ENCODE measurements at places on chromosomes 3 and 15.

DNA sequence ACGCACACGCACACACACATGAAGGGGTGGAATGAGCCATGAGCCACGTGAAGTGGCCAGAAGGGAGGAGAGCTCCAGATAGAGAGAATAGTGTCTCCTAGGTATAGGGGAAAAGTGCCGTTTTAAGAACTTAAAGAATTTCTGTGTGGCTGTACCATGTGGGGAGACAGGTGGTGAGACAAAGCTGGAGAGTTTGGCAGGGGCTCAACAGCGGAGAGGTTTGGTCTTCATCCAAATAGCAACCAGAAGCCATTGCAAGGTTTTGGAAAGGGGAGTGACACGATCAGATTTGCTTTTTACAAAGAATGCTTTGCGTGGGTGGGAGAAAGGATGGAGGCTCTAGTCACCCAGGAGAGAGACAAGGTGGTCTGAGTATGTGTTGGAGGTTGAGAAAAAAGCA, 146.0 kb downstream of the IL20RB start:
- DNase-seq = no peak

- DNase-seq = no peak
Measured at GRCh38 chr3:107630779-107631178, 108.0 kb downstream of the BBX start.

GRCh38 chr3:78645628-78646310, 1122.0 kb downstream of the ROBO1 start:
- no peak for DNase-seq

- no peak for DNase-seq
Measured at GRCh38 chr3:174441588-174442301, 417.4 kb upstream of the NAALADL2 start.

DNA sequence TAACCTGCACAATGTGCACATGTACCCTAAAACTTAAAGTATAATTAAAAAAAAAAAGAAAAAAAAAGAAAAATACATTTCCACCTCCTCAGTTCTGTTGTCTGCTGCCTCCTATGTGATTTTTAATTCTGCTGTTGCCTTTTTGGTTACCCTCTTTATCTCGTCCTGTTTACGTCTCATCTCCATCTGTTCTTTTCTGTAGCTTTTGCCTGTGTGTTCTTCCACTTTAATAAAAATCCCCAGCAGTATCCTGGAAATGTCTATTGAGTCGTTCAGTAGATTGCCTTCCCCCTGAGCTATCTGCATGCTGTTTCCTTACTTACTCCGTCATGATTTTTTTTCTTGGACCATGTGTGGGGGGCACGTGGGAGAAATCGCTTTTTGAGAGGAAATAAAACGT, 302.5 kb downstream of the FEZF2 start:
- DNase-seq = no peak

DNA sequence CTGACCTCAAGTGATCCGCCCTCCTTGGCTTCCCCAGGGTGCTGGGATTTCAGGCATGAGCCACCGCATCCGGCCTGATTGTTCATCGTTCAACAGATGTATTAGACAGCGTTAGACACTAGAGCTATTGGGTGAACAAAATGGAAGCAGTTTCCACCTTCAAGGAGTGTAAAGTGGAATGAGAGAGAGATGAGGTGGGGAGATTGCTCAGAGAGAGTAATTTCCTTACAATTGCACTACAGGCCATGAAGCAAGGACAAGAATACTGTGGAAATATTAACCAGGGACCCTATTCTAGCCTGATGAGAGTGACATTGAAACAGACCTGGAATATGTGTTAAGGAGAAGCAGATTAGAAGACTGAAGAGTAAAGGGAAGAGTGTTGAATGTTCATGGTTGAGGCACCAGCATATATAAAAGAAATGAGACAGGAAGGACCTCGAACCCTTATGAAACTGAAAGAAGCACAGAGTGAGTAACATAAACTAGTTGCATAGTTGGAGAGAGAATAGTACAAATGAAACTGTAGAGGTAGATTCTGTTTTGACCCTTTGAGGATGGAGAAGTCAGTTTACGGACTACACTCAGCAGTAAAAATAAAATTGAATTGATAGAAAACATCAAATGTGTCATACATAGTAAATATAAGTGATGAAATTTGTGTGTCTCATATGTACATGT, 7.2 kb downstream of the RTF1 start:
- DNase-seq = no peak

DNA sequence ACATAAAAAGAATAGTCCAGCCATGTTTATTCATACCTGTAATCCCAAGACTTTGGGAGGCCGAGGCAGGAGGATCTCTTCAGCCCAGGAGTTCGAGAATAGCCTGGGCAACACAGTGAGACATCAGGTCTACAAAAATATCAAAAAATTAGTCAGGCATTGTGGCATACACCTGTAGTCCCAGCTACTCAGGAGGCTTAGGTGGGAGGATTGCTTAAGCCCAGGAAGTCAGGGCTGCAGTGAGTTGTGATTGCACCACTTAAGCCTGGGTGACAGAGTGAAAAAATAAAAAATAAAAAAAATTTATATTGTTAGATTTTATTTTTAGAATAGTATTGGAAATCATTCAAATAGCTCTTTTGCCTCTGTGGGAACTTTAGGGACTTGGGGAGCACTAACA, 12.8 kb upstream of the TM4SF1 start:
- no peak for DNase-seq

GRCh38 chr3:121481106-121481880, 64.5 kb downstream of the POLQ start:
- no peak for DNase-seq

DNA sequence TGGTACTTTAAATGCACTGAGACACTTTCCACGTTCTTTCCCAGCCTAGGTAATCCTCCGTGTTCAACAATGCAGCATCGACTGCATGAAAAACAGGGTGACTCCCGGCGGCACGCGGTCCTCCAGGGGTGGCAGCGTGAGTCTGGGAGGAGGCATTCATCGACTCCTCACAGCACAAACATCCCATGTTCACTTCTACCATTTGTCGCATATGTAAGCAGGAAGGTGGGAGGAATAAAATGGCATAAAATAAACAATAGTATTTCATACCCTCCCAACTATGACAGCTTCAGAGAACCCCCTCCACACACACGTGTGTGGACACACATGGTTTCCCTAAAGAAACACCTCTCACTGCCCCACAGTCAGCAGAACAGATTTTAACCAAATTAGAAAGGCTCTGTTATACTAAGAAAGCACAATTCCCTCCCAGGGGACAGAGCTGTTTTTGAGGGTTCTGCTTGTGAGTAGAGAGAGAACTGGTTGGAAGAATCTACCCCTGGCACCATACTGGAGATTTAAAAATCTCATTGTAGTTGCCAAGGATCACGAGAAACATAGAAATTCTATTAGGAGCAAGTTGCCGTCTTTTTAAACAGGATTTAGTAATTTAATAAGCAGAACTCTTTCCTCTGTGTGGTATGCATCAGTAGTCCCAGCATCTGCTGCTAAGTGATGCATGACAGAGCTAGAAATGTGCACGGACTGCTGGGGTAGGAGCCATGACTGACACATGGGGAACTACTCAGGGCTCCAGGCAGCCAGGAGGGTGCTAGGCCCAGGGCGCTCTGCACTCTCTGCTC, 6.0 kb downstream of the FAM43A start:
- no peak for DNase-seq

GRCh38 chr3:14431452-14431916, 29.1 kb downstream of the SLC6A6 start:
- DNase-seq = peak; percentile 51

GRCh38 chr3:83802801-83803200, 1156.0 kb upstream of the CADM2 start:
- no peak for DNase-seq

DNA sequence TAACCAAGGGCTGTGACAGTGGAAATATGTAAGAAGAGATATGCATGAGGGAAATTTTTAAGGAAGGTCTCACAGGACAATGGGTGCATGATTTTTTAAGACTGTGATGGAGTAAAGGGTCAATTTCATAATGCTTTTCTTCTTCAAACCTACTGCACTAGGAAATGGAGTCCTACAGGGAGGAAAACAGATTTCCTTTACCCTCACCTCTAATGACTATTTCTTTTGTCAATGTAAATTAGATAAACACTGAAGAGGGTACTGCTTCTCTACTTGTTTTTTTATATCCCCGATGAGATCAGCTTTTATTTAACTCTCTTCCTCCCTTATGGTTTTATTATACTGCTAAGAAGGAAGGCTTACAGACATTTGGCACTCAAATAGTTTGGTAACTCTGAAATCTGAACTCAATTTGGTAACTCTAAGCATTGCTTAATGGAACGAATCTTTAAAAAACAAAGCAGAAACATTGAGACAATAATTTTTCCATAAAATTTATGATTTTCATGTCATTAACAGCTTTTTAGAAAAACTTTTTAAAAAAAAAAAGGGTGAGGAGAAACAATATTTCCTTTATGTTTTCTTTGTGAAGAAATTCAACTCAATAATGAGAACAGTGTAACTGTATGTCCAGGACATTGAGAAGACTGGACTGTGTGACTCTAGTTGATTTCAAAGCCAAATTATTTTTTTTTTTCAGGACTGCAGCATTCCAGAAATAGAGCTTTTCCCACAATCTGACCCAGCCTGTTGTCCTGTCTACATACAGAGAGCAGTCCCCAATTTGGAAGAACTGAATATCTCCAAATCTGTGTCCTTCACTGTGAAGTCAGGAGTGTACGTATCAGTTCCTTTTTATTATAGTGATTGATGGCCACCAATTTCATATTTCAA, 64.4 kb downstream of the CRYBG3 start:
- DNase-seq = no peak

DNA sequence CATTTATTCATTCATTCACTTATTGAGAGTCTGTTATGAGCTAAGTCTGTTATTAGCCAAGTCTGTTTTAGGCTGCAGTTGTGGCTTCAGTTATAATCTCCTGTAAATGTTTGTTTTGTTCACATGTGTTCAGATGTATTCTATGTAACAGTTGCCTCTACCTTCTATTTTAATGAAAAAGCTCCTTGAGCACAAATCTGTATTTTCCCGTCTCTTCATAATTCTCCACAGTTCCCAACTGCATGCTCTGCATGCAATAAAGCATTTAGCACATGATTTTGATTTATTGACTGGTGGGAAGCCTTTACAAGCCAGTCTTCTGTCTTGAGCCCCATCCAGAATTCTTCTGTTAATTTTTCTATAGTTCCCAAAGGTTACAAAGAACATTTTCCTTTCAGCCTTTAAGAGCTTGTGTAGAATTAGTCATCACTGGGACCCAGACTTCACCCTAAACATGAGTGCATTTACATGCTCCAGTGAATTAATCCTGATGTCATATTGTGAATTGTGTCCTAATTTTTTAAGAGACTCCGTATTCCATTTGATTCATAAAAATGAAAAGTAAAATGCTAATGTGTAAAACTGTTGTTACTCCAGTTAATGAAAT, 122.3 kb upstream of the NR2E3 start:
- DNase-seq = no peak

DNA sequence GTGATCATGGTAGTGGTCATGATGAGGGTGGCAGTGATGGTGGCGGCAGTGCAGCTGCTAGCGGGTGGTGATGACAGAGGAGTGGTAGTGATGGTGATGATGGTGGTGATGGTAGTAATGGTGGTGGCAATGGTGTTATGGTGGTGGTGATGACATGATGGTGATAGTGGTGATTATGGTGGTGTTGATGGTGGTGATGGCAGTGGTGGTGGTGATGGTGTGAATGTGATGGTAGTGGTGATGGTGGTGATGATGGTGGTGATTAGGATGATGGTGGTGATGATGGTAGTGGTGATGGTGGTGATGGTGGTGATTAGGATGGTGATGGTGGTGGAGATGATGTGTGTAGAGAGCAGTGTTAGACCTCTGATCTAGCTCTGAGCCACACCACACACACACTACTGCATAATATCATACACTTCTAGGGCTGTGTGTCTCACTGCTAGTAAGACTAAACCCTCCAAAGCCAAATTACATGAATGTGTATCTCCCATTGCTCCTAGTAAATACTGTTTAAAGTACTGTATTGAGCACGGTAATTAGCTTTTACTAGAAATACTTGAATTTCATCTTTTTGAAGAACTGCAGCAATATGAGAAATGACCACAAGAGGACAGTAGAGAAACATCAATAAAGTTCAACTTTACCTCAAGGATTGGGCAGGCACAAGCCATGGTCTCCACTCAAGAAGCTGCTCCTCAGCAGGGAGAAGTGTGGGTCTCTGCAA, 28.8 kb downstream of the TMED3 start:
- DNase-seq = no peak

- DNase-seq = peak; percentile 67
Measured at GRCh38 chr3:111715911-111716523, 120.9 kb upstream of the ZBED2 start.

GRCh38 chr15:30962079-30962478, 29.3 kb downstream of the MTMR10 start:
- DNase-seq = no peak

DNA sequence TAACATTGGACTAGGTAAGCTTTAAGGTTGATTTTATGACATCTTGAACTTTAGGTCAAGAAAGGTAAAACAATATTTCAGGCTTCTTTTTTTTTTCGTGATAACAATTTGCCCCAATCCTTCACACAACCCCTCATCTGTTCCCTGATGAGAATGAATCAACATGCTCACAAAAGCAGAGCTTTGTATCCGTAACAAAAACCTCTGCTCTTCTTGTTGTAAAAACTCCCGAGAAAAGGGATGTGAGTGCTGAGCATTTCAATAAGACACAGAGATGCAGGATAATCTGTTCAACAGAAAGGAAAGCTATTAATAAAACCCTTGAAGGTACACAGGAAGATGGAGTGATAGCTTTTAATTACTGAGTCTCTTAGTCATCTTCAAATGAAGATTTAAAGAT, 94.3 kb downstream of the RAD18 start:
- DNase-seq = no peak

GRCh38 chr3:130507746-130508145, 9.2 kb upstream of the COL6A6 start:
- DNase-seq = no peak

GRCh38 chr15:25789616-25789999, 73.5 kb downstream of the ATP10A start:
- no peak for DNase-seq

All from activated CD4-positive, alpha-beta T cell treated with anti-CD3 and anti-CD28 coated beads, Interleukin-2, amount 50 U/mL, for 48 hours (primary cell).